NCI-H1436 treated with DMSO at 0.1 percent for 48 hours (cell line): ENCODE measurements at places on chromosomes 12 and 14.
A peak's percentile ranks its signal among the peaks of the same experiment; 100 is the strongest.

DNA sequence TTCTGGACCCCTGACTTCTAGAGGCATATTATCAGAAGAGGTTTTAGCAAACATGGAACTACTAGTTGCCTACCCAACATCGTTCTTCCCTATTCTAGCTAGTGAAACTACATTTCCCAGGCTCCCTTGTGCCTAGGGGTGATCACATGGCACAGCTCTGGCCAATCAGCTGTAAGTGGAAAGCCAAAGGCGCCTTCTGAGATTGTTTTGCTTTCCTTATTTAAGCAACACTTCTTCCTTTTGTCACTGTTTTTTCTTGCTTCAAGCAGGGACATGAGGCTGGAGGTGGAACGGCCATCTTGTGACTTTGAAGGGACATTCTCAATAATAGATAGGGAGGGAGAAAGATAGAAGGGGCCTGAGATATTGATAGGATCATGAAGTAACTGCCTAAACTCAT lies 136.7 kb downstream of the ZNF664 start:
- DNase-seq: no peak

DNA sequence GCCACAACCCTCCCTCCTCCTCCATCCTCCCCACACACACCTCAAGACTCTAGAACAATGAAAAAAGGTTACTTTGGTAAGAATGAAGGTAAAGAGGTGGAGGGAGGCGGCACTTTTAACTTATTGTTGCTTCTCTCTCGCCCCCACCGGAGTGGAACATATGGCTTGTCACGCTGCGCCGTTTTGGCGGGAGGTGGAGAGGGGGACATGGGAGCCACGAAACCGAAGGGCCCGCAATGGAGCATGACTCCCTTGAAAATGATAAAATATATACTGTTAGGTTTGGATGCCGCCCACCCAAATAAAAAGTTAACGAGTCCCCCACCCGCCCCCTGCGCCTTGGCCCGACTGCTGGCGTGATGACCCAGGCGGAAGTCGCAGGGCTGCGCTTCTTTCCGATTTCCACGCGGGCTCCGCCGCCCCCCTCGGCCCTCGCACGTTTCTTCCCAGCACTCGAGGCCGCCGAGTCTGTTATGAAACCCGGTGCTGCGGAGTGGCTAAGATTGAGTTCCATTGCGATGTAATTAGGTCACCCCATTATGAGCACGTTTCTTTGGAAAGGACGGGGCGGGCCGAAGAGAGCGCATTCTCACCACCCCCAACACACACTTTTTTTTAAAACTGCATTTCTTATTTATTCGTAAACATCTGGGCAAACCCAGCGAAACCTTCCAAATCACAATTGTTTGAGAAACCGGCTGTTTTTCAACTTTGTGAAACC lies 1.4 kb upstream of the ZFP36L1 start:
- no peak for DNase-seq

GRCh38 chr12:11673666-11674461 lies 24.4 kb downstream of the ETV6 start:
- DNase-seq: no peak

DNA sequence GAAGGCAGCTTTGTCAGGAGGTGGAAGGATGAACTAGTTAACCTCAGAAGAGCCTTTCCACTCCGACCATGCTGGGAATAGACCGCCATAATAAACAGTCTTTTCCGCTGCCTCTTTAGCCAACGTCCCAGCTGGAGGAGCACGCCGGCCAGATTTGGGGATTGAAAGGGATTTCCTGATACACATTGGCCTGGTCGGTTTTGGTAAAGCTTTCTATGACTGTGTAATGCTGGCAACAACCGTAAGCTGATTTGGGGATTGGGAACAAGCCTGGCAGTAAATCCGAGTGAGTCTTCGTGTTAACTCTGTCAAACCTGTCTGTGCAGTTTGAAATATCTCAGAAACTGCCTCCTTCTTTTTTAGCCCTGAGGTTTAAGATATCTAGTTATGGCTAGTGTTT lies 87.0 kb downstream of the DAD1 start:
- no peak for DNase-seq

DNA sequence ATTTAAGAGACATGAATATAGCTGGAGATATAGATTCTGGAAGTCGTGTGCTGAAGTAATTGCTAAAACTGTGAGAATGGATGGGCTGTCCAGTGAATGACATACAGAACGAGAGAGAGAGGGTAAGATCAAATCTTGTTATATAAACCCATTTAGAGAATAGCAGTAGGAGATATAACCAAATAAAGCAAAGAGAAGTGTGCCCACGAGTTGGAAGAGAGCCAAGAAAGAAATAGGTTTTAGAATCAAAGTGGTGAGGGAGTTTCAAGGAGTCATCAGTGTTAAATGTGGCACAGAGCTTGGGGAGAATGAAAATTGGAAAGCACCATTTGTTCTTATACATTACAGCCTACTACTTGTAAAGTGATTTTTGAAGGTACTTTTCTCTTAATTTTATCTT lies 19.2 kb downstream of the TOGARAM1 start:
- no peak for DNase-seq

- peak; percentile 9 for DNase-seq
These were observed 9.8 kb upstream of the PNMA1 start for GRCh38 chr14:73723797-73724661.

- no peak for DNase-seq
These were observed 563 bp upstream of the STXBP6 start for GRCh38 chr14:25050269-25051150.

DNA sequence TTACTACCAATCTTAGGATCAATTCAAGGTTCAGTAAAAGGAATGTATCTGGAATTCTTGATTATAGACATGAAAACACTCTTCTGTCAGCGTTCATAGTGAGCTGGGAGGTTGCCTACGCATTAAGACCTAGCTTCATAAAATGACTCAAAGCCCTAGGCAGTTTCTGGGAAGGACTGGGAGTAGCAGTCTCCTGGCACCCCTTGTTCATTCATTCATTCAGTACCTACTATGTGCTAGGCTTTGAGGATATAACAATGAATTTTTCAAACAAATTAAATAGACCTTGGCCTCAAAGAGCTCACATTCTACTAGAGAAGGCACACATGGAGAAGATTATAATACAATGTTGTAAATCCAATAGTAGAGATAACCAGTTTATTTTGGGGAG lies 46.1 kb downstream of the MDM2 start:
- no peak for DNase-seq

DNA sequence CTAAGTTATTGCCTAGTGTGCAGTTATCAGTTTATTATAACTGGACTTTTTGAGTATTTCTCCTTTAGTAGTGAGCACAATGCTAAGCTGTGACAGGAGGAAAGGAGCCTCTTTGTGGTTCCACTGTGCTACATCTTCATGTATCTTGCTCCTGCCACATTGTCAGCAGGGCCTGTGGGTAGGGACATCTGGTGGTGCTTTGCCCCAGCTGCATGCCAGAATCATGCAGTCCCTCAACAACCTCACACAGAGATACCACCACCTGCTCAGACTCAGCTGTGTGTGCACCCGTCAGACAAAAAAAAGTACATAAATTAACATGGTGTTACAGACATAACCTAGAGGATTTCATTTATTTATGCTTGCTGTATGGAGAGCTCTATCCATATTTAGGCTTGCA lies 51.1 kb downstream of the MIS18BP1 start:
- DNase-seq: no peak

- no peak for DNase-seq
These were observed 255.8 kb upstream of the CRY1 start for GRCh38 chr12:107349008-107349747.

DNA sequence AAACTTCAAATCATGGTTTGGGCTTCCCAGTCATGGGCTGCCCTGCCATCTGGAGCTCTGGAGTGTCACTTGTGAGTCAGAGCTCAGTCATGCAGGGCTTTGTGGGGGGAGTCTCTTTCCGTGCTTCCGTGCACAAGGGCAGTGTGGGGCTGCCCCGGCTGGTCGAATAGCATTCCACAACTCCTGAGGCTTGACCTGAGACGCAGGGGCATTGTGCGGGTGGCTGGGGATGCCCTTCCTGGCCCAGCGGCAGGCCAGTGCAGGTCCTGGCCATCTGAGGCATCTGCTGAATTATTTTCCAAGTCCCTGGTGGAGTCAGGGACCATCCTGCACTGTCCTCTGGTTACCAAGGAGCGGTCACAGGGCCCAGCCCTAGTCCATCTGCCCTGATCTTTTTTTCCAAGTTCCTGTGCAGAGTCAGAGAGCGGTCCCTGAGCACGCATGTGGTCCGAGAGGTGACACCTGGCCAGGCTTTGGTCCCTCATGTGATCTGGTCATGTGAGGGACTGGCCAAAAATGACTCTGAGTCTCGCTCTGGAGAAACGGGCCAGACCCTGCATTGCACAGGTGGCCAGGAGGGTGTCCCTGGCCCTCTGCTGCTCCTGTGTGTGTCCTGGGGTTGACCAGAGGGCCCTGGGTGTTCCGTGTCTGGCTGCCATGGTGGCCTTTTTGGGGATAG lies 167.0 kb upstream of the ALG10B start:
- no peak for DNase-seq
